ENCODE measurements at places on chromosomes 12 and 14. TPM values are rescaled to one million over a fixed set of nuclear protein-coding genes. Genes with fewer than 3 reads are reported as not detected.

PNMA1 gene
- 7.5 TPM for total RNA-seq

CPNE8 gene
- not detected for total RNA-seq

ASCL1 gene
- total RNA-seq: not detected

GPRC5D gene
- total RNA-seq: not detected

TEX22 gene
- total RNA-seq: under 0.01 TPM

FAIM2 gene
- total RNA-seq: 0.83 TPM

KCNA5 gene
- not detected for total RNA-seq

TEX52 gene
- not detected for total RNA-seq

SRRM4 gene
- not detected for total RNA-seq

PPP1R12A gene
- total RNA-seq: 204 TPM

PLCZ1 gene
- not detected for total RNA-seq

SCNN1A gene
- total RNA-seq: not detected

ANO2 gene
- total RNA-seq: not detected

RASAL1 gene
- total RNA-seq: not detected

IL26 gene
- total RNA-seq: not detected

TPPP2 gene
- not detected for total RNA-seq

FIGNL2 gene
- total RNA-seq: under 0.01 TPM

RBP5 gene
- total RNA-seq: not detected

RHOJ gene
- total RNA-seq: 7.8 TPM

CLEC4E gene
- total RNA-seq: not detected

INSM2 gene
- total RNA-seq: not detected

ARL6IP4 gene
- 205 TPM for total RNA-seq

JPH4 gene
- not detected for total RNA-seq

RD3L gene
- not detected for total RNA-seq

CNTN1 gene
- total RNA-seq: 0.18 TPM

OTUB2 gene
- 2.2 TPM for total RNA-seq

NELL2 gene
- 0.28 TPM for total RNA-seq

AVPR1A gene
- total RNA-seq: not detected

SOX5 gene
- total RNA-seq: 11.9 TPM

PLBD1 gene
- not detected for total RNA-seq

ZC3H10 gene
- total RNA-seq: 3.3 TPM

Data from IMR-90 (cell line).